ENCODE measurements at places on chromosomes 6 and 20.

GRCh38 chr6:163191704-163192537 lies 222.6 kb upstream of the QKI start:
- DNase-seq, result no peak

GRCh38 chr6:45795678-45796077 lies 220.0 kb downstream of the CLIC5 start:
- no peak for DNase-seq

DNA sequence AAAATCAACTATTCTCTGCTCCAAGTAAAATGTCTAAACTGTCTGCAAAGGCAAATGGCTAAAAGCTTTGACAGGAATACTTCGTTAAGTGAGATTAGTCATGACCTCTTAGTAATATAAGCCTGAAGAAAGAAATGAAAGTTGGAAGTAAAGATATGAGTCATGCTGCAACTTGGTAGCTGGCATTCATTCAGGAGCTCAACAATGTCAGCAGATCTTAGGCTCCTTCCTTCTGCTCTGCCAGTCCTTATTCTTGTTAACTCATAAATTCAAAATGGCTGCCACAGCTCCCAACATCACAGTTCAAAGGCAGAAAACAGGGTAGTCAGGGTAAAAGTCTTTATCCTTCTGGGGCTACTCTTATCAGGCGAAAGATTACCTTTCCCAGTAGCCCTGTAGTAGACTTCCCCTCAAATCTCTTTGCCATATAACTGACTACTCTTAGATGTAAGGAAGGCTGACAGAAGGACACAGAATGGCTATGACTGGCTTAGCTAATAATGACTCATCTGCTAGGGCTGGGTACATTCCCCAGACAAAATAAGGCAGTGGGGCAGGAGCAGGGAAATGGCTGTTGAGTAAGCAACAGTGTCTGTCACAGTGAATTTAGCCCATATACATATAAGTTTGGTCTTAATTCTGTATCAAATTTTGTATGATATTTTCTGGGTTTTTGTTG lies 24.4 kb upstream of the C6orf62 start:
- DNase-seq, result no peak

- DNase-seq, result no peak
Observed at GRCh38 chr6:139751179-139751578, 376.7 kb upstream of the CITED2 start.

- DNase-seq, result no peak
Observed at GRCh38 chr6:33590531-33591198, 10.6 kb upstream of the BAK1 start.

GRCh38 chr6:135428078-135428477 lies 69.5 kb downstream of the AHI1 start:
- DNase-seq, result no peak

DNA sequence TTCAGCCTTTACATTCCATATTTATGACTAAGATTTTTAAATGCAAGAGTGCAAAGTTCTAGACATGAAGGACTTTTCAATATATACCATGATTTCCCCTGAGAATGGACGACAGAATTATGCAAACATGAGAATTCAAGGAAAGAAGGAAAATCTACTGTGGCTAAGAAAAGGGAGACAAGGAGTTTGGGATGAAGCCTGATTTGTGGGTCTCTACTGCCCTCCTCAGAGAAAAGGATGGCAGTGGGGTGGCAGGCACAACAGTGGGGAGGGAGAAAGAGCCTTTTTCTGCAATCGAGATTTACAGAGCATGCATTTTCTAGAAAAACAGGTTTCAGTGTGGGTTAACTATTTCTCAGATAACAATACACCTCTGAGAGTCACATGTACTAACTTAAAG lies 466.9 kb upstream of the NRSN1 start:
- no peak for DNase-seq

DNA sequence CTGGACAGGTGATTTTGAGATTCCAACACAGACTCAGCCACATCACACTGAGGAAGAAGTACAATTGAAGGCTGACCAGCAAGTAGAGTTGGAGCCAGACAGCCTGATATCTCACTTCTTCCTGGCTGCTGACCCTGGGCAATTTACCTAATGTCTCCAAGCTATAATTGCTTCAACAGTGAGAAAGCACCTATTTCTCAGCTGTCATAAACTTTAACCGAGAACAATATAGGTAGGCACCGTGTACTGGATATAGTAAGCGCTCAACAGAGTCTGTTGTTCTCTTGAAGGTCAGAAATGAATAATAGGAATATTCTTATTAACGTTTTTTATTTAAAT lies 28.3 kb downstream of the STX7 start:
- no peak for DNase-seq

GRCh38 chr6:155041741-155042279 lies 46.7 kb downstream of the TIAM2 start:
- no peak for DNase-seq

- DNase-seq, result no peak
Observed at GRCh38 chr20:57620274-57620990, at the start of gene ZBP1. ZBP1 (minus strand) TSS chr20:57620426; CDS start chr20:57620295, 131 bp downstream.

DNA sequence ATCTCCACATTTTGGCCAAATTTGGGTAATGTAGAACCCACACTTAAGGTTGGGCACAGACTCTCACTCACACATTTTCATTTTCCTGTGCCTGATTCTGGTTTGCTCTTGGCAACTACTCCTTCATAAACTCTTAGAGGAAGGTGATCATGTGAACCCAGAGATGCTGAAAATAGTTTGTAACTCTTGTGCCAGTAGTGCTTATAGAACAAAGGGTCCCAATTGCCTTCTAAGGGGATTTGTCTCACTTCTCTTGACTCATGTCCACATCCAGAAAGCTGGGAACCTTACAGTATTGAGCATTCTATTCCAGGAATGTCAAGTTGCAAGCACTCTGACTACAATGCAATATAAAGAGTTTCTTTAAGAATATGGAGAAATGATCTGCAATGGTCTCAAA lies 62.0 kb upstream of the TASP1 start:
- DNase-seq, result no peak

DNA sequence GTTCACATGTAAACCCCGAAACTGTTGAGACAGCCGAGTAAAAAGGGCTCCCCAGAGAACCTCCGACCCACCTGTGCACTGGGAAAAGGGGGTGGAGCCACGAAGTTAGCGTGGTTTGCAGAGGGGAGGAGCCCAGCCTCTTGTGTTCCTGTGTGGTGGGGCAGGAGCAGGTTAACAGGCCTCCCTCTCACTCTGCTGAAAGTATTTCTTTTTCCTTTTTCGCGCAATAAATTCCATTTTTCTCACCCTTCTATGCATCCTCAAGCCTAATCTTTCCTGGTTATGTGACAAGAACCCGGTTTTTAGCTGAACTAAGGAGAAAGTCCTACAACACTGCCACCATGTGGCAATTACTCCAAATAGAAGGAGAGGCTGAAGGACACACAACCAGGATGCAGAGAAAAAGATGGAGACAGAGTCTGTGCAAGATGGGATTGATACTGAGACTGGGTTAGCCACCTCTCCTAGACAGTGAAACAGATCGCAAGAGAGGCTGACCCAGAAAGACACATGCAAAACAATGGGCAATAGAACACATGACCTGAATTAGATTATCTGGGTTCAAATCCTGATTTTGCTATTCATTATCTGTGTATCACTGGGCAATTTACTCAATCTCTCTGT lies 168.7 kb upstream of the PRSS16 start:
- peak; percentile 6 for DNase-seq

- DNase-seq, result no peak
Observed at GRCh38 chr6:55898342-55898741, 23.0 kb upstream of the BMP5 start.

DNA sequence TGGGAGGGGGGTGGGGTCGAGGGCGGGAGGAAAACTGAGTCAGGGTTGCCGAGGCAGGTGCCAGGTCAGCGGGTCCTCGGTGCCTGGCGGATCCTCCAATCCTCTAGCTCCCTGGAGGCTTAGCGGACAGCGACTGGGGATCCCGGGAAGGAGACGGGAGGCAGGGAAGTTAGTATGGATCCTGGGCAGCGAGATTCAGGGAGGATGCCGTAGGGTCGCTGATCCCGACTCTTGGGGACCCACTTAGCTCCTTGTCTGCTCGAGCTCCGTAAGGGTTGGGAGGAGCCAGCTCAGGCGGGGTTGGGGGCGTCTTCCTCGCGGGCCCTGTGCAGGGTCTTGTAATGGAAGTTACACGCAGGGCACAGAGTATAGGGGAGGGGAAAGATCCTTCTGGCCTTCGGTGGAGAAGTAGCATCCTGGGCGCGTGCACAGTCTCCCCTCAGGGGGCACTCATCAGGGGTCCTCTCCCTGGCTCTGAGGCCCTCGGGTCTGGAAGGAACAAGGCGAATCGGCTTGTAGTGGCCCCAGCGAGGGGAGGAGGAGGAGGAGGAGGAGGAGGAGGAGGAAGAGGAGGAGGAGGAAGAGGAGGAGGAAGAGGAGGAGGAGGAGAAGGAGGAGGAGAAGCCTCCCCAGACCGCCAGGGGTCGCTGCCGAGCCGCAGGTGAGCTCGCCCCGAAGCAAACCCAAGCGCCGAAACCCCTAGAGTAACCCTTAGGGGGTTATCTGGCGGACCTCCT lies 6.4 kb upstream of the SLC12A5 start:
- DNase-seq, result peak; percentile 66

DNA sequence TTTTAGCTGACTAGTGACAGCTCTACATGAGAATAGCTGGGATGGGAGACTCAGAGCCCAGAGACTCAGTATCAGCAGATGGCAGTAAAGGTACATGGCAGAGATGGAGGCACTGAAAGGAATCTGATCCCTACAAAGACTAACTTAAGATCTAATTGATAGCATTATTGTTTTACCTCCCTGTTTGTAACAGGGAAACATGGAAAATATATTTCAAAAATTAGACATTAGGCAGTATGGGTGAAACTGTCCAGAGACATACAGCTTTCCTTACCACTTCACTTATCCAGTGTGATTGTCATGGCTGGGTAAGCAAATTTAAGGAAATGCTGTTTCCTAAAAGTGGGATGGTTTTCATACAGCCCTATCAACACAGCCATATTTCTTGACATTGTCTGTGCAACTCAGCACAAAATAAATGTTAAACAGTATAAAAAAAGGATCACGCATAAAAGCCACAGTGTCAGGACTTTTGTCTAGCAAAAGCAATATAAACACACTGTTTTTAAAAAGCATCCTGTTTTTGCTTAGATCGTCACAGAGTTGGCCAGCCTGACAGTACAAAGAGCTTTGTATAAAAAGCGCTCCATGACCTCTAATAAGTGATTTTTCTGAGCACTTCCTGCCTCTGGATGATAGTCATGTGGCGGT lies 376.9 kb downstream of the PHF3 start:
- DNase-seq, result no peak

GRCh38 chr6:15516378-15516777 lies 146.4 kb downstream of the DTNBP1 start:
- no peak for DNase-seq

DNA sequence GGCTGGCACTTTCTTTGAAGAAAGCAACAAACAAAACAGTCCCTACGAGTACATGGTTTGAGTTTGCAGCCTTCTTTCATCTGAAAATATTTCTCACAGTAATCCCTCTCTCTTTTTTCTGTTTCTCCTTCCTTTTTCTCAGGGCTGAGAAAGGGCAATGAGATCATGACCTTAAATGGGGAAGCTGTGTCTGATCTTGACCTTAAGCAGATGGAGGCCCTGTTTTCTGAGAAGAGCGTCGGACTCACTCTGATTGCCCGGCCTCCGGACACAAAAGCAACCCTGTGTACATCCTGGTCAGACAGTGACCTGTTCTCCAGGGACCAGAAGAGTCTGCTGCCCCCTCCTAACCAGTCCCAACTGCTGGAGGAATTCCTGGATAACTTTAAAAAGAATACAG lies 80.7 kb upstream of the CLDN20 start:
- DNase-seq, result no peak

DNA sequence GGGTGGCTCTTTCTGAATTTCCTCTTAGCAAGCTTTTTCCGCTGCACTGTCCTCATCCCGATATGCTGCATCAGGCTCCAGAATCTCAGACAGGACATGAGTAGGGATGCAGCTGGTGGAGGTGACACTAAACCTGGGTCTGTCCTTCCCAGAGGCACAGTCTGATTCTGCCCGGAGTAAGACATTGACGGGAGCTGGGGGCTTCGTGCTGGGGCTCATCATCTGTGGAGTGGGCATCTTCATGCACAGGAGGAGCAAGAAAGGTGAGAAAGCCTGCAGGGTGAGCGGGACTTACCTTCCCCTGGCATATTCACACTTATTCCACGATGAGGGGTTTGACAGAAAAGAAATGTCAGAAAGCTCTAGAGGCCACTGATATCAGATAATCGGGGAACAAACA lies 9.8 kb downstream of the HLA-DPB1 start:
- DNase-seq, result no peak

- DNase-seq, result no peak
Observed at GRCh38 chr6:75363304-75363703, 78.7 kb upstream of the TMEM30A start.

GRCh38 chr20:19120569-19120968 lies 91.9 kb upstream of the SLC24A3 start:
- DNase-seq, result no peak

DNA sequence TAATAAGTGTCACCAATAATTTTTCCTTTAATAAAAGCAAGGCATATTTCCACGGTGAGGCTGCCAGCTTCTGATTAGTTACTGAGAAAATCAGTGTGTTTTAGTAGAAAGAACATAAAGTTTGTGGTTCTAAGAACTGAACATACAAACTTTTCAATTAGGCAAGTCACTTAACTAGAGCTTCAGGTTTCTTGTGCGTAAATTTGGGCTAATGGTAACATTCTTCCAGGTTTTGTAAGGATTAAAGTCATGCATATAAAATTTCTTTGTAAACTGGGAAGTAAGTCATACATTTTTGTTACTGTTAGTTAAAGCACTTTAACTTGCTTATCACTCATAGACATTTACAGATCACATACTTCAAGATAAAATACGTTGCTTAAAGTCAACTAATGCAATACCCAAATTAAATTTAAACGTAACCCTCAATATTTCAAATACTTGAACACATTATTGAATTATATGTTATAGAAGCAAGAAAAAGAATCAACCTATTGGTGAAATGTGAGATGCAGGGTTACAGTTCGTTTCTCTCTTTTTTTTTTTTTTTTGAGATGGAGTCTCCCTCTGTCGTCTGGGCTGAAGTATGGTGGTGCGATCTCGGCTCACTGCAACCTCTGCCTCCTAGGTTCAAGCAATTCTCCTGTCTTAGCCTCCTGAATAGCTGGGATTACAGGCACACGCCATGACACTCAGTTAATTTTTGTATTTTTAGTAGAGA lies 327.3 kb upstream of the NOX3 start:
- no peak for DNase-seq

GRCh38 chr6:55659304-55659703 lies 80.3 kb upstream of the HMGCLL1 start:
- DNase-seq, result no peak

DNA sequence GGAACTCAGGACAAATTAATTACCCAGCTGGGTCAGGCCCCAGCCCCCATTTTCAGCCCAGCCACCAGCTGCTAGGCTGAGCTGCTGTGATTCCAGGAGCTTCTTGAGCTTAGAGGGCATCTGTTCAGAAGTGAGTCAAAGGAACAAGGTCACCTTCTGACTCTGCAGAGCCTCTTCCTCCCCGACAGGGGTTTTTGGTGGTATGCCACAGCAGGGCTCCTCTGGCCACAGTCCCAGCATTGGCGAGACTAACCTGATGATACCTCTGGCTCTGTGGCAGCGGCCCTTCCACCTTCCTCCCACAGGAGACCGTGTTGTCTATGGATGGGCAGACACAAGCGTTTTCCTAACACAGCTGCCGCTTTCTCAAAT lies 39.7 kb downstream of the ZC3H12D start:
- DNase-seq, result peak; percentile 59

- no peak for DNase-seq
Observed at GRCh38 chr6:88263591-88263990, 97.4 kb upstream of the CNR1 start.

GRCh38 chr20:25301357-25301920 lies 53.6 kb downstream of the PYGB start:
- no peak for DNase-seq

All from T-helper 2 cell (primary cell).